Metanephros (tissue), 2 donors: ENCODE measurements at places on chromosomes 1 and 21. TPM values are rescaled to one million over a fixed set of nuclear protein-coding genes. Genes with fewer than 3 reads are reported as not detected.

FAM163A gene
- 0.53 TPM for total RNA-seq

NAV1 gene
- 24.4 TPM for total RNA-seq

KIRREL1 gene
- total RNA-seq, result 120 TPM

TMOD4 gene
- total RNA-seq, result 12.4 TPM

UQCRHL gene
- 4.7 TPM for total RNA-seq

FAM72C gene
- total RNA-seq, result 1.1 TPM

TXNDC12 gene
- total RNA-seq, result 21.4 TPM

MOB3C gene
- 14.5 TPM for total RNA-seq

BTF3L4 gene
- total RNA-seq, result 32.8 TPM

RSPH1 gene
- 3.2 TPM for total RNA-seq

HCRTR1 gene
- total RNA-seq, result 0.35 TPM

TAL1 gene
- 17.2 TPM for total RNA-seq

LY9 gene
- total RNA-seq, result 0.93 TPM

GLMN gene
- total RNA-seq, result 10.3 TPM

B3GALT5 gene
- 1.9 TPM for total RNA-seq

VWA5B1 gene
- 2.4 TPM for total RNA-seq

ASB17 gene
- total RNA-seq, result not detected

CACNA1S gene
- 16.5 TPM for total RNA-seq

GPR153 gene
- 6.2 TPM for total RNA-seq

CFAP141 gene
- total RNA-seq, result not detected

LCE1B gene
- total RNA-seq, result not detected

CBR3 gene
- 2.3 TPM for total RNA-seq

CYP4X1 gene
- 7.4 TPM for total RNA-seq

HUNK gene
- total RNA-seq, result 10.4 TPM

LTN1 gene
- total RNA-seq, result 38.1 TPM

WNT3A gene
- 0.06 TPM for total RNA-seq

SPEN gene
- 59.6 TPM for total RNA-seq

LCE1E gene
- total RNA-seq, result not detected

PLA2G4A gene
- total RNA-seq, result 8.9 TPM

PAQR7 gene
- 28.3 TPM for total RNA-seq

IRF6 gene
- total RNA-seq, result 16.0 TPM

IL10RB gene
- total RNA-seq, result 22.9 TPM

CR1 gene
- total RNA-seq, result 14.7 TPM

TAS1R3 gene
- 1.1 TPM for total RNA-seq
